RCC 7860 (cell line): ENCODE measurements at places on chromosomes 6 and 20.

DNA sequence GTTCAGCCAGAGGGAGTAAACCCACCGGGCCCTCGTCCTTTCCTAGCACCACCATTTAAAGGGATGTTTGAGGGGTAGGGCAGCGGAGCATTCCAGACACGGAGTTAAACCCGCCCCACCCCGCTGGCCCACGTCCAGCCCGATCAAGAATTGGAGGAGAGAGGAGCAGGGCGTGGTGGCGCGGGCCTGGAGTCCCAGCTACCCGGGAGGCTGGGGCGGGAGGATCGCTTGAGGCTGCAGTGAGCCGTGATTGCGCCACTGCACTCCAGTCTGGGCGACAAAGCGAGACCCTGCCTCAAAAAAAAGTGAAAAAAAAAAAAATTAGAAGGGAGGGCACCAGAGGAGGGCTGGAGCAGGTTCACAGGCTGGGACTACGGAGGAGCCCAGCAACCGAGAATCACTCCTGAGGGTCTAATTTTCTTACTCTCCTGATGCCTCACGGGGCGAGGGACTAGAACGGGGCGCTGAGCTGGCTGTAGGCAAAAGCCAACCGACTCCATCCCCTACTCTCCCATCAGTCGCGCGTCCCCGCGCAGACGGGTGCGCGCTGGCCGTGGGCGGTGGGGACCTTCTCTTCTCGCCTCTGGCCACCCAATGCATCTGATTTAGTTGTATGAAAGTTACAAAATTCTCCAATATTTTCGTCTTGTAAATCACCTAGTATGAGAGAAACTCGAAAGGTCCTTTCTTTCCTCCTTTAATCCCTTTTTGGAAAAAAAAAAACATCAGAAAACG, 6.1 kb upstream of the HSPA1B start:
- no peak for DNase-seq

DNA sequence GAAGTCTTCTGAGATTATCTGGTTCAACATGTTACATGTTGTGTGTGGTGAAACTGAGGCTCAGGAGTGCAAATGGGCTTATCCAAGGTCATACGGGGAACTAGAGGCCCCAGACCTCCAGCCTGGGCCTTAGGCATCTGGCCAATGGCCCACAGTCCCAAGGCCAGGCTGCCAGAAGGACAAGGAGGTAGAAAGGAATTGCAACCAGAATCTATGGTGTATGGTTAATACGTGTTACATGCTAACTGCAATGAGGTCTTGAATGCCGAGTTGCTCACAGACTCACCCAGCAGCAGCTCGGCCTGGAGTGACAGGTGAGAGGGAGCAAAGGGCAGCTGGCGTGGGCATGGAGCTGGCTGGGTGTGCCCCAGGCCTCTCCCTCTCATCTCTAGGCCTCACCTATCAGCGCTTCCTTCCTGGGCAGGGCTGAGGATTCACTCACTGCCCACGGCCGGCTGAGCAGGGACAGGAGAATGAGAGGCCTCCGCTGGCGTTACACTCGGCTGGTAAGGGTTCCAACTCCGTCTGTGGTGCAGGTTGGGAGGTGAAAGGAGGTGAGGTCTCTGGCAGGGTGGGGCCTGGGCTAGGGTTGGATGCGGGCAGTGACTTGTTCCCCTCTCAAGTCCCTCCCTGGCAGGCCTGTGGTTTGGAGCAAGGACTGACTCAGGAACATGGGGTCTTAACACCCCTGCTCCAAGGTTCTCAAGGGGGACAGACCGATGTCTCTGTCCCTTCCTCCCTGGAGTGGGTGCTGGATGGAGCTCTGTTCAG, at the start of gene TLDC2:
Gene TLDC2, plus strand, starts transcription at position 437 of the 771 bp plus-strand sequence. Its CDS starts 37 bp downstream, at position 474.
- DNase-seq, result no peak

GRCh38 chr6:3282476-3283236, 23.9 kb downstream of the PSMG4 start:
- DNase-seq, result no peak

DNA sequence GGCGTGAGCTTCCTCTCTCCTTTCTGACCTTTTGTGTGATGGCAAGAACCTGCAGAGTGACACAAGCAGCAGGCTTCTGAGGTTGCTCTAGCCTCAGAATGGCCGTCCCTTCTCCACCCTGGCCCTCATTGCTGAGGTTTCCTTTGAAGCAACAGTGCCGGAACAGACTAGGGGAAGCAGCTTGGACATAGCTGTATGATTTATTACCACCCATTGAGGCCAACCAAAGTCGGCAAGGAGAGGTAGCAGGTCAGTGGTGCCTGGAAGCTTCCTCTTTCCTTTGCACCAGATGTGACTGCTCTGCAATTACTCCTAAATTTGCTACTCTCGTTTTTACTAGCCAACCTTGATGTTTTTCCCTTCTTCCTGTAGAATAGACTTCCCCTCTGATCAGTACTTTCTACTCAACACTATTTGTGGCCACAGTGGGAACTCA, 31.4 kb downstream of the PTPN1 start:
- DNase-seq, result no peak

- no peak for DNase-seq
Observed at GRCh38 chr6:52191824-52192223, 5.6 kb downstream of the IL17A start.

DNA sequence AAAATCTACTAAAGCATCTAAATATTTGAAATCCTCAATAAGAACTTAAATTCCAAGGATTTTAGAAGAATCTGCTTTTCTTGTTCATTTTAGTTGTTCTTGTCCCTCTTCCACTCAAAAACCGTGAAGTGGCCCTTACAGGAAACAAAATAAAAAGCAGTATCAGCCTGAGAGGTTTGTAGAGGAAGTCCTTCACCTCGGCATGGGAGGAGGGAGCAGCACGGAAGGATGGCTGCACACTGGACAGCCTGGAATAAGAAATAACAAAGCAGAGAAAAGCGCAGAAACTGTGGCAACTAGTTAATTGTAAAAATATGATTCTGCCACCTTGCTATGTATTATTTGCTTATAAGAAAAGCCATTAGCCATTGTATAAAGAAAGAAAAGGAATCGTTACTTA, 46.1 kb downstream of the RALGAPA2 start:
- no peak for DNase-seq

GRCh38 chr6:159092631-159093030, 47.8 kb upstream of the TAGAP start:
- no peak for DNase-seq

- DNase-seq, result no peak
Observed at GRCh38 chr6:15061180-15061641, 184.7 kb upstream of the JARID2 start.

GRCh38 chr6:19682859-19683258, 154.3 kb upstream of the ID4 start:
- no peak for DNase-seq

- DNase-seq, result no peak
Observed at GRCh38 chr20:63692436-63693082, 3.9 kb upstream of the TNFRSF6B start.

DNA sequence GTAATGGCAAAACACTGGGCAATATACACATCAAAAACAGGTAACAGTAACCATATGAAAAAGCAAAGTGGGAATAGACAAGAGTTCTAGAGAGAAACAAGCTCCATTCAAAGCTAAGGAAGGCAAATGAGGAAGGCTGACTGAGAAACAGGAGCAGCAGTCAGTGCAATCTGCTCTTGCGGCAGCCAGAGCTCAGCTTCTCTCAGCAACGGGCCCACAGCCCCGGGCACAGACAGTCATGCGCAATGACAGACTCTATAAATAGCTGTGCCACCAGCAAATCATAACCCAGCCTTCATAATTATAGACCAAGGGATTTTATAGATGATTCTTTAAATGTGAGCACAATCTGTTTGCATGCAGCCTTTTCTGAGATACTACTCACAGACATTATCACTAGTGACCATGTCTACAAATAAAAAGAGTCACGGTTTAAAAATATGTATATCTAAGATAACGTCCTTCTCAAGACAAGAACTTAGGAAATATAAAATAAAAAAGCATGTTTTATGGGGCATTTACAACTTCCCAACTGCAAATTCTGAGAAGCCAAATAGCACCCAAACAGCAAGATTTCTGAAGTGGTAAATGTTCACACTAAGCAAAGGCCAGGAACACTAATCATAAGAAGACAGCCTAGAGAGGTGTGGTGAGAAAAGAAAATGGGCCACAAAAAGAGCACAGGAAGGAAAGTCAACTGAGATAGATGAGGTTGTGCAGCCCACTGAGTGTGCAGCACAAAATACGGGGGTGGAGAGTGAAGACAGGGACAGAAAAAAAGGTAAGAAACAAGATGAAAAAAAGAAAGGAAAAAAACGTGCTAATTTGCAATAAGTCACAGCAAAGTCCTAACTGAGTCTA, 39.9 kb upstream of the BEND6 start:
- no peak for DNase-seq

DNA sequence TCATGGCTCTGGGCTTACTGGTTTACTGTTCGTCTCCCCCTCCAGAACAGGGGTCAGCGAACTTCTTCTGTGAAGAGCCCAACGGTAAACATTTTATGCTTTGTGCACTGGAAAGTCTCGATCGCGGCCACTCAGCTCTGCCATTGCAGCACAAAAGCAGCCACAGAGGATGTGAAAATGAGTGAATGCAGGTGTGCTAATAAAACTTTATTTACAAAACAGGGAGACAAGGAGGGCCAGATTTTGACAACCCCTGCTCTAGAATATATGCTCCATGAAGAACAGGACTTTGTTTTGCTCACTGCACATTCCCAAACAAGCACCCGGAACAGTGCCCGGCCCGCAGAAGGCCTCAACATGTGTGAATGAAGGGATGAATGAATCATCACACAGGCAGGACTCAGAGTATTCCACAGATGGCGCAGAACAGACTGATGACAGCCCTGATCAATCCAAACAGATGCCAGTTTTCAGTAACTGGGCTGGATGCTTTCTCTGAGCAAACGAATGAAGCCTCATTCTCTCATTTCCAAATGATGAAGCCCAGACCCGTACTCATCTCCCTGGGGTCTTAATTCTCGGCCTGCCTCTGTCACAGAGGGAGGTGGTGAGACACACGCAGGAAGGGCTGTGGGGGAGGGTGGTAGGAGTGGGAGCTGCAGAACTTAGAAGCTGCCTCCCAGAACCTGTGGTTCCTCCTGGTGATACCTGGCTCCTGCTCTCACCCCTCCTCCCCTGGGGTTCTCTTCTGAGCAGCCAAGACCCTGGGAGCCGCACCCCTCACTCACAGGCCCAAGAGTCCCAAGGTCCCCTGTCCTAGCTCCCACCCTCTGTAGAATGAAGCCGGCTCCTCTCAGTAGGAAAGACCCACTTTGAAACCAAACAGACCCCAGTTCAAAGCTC, 196.4 kb downstream of the PREX1 start:
- no peak for DNase-seq

DNA sequence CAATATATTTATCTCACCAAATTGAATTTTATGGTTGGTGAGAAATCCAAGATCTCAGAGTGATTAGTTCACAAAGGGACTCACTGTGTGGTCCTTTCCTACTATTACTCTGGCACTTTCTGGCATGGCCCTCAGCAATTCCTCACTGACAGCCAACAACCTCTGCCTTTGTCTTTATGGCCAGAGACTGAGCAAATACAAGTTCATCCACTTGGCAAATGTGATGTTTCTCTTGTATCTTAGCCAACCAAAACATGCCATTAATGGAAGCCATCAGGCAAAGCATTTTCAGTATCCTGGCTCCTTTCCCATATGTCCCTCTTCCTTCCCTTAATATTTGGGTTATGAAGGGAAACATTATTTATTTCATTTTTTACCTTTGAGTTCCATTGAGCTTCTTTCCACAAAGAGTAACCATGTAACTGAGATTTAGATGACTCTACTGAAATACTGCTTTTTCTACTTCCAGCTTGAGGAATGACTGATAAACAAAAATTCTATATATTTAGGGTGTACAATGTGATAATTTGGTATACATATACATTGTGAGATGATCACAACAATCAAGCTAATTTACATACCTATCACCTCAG, 30.8 kb upstream of the SMLR1 start:
- DNase-seq, result no peak

DNA sequence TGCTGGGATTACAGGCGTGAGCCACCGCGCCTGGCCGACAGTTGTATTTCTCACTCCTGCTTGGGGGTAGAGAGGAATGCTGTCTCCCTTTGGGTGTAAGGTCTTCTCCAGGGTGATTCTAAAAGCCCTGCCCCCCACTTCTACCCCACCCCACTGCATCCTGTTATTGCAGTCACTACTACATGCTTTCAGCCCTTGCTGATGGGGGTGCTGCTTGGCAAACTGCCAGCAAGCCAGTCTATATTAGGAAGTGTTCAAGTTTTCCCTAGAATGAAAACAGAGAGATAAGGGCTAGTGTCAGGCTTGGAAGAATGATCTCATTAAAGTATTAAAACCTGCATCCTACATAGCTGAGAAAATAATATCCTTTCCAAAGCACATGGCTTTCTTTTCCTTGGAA, 31.3 kb downstream of the TTI1 start:
- no peak for DNase-seq

- no peak for DNase-seq
Observed at GRCh38 chr6:135527116-135527959, 29.8 kb upstream of the AHI1 start.

DNA sequence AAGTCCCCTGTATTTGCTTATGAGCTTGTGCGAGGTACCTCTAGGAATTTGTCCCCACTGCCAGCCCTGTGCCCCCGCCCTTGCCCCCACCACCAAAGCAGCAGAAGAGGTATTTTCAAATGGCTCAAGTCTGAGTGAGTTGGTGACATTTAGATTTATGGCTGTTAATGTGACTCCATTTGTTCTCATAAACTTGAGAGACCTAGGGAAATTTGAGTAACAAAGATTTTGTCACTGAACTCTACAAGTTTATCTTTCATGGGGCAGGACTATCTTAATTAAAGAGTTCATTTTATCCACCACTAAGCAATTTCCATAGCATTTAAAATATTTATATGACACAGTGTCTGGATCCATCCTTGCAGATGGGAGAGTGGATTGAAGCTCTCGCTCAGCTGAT, 108.5 kb downstream of the PRND start:
- DNase-seq, result no peak

GRCh38 chr6:108561742-108562502, 1.2 kb downstream of the FOXO3 start:
- peak; percentile 34 for DNase-seq

DNA sequence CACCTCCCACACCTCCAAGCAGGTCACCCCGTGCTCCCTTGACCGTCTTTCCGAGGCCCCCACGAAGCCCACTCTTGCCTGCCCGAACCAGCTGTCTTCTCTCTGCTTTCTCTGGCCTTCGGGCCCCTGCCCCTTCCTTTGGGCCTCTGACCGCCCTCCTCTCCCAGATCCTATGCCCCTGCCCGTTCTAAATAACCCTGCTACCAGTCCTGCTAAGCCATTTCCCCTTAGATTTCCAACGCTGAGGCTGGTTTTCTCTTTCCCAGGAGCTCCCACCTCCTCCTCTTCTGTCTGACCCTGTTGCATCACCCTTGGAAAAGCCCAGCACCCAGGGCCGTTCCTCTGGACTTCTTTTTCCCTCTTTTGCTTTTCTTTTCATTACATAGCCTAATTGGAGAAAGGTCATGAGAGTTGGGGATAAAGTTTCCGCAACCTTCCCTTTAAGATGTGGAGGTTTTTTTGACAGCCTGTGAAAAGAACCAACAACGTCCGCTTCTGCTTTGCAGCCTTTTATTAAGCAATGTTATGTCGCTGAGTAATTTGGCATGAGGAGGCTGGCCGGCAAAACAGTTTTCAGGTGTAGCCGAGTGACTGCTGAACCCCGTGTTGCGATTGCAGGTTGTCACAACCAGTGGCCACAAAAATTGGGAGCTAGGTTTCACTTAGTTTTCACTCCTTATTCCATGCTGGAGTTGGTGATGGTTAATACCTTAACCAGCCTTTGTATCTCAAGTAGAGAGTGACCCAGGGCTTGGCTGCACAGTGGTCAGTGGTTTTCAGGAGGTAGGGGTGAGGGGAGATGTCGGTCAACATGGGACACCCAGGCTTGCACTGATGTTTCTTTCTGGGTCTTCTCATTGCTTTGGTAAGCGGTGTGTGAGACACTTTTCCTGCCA, 970 bp downstream of the BLTP3A start:
- DNase-seq, result no peak

- no peak for DNase-seq
Observed at GRCh38 chr20:60446267-60447111, 488.3 kb downstream of the CDH26 start.
